Umbilical cord (tissue), 2 donors: ENCODE measurements at places on chromosomes 16 and 17. TPM values are rescaled to one million over a fixed set of nuclear protein-coding genes. Genes with fewer than 3 reads are reported as not detected.

TBX6 gene
- 0.48 TPM for total RNA-seq

ZNF597 gene
- 6.0 TPM for total RNA-seq

CCDC102A gene
- total RNA-seq, result 13.5 TPM

SCO1 gene
- total RNA-seq, result 57.8 TPM

TM4SF5 gene
- total RNA-seq, result not detected

CCL7 gene
- total RNA-seq, result 2.6 TPM

ATP2C2 gene
- 1.7 TPM for total RNA-seq

TBC1D3D gene
- not detected for total RNA-seq

CENPN gene
- total RNA-seq, result 14.9 TPM

HS3ST3B1 gene
- 0.72 TPM for total RNA-seq

C17orf67 gene
- 0.48 TPM for total RNA-seq

NLRC3 gene
- total RNA-seq, result 9.1 TPM

CCL1 gene
- not detected for total RNA-seq
